ENCODE measurements at places on chromosomes 7 and 10.

DNA sequence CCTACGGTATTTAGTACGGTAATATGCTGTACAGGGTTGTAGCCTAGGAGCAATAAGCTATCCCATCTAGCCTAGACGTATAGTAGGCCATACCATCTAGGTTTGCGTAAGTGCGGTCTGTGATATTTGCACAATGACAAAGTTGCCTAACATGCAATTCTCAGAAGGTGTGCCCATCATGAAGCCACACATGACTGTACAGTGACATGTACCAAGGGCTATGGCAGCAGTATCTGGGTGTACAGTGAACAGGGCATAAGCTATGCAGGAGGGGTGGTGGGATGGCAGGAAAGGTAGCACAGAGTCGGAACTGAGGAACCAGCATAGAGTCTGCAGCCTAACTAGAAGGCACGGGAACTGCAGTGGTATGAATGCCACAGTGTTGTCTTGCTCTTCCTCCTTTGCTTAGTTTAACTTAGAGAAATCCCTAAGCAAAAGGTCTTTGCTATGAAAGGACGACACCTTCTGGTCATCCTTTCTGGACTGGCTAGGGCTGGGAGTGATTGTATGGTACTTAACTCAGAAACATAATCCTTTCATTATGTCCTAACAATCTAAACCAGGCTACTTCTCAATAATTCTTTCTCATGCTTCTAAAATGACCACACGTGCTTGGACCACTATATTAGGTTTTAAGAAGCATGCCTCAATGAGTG lies 93.5 kb downstream of the DYNC1I1 start:
- no peak for DNase-seq

DNA sequence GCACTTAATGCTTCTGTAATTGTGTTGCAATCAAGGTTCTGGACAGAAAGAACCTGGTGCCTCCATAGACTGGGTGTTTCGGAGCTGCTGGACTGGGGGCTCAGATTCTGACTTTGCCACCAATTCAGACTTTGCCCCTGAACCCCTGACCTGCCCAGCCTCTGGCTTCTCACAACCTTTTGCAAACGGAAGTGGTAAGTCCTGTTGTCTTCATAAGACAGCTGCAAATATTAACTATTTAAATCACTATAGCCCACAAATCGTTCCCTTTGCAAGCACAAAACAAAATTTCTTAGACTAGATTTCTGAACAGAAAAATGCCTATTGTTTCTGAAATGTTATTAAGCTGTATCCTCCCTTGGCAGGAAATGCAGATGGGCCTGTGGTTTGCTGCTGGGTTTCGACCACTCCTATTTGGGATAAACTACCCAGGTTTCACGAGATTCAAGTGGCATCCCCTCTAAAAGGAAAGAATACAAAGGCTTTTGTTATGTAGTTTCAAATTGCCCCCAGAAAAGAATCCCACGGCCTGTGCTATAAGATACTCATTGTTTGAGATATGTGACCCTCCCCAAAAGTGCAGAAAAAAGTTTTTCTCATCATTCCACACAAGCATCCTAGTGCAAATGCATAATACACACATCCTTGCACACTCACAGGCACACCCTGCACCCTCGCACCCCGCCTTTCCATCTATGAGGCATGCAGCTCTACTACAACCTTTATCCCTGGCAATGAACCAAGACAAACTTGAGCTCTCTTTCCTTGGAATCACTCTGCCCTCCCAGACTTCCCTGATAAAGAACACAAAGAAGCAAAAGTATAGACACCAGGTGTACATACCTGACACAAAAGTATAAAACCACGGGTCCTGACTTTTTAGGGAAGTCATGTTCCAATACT lies 209.1 kb downstream of the PRPF18 start:
- DNase-seq, result peak; percentile 22

GRCh38 chr10:68871731-68872342 lies 29.3 kb upstream of the DDX50 start:
- no peak for DNase-seq

DNA sequence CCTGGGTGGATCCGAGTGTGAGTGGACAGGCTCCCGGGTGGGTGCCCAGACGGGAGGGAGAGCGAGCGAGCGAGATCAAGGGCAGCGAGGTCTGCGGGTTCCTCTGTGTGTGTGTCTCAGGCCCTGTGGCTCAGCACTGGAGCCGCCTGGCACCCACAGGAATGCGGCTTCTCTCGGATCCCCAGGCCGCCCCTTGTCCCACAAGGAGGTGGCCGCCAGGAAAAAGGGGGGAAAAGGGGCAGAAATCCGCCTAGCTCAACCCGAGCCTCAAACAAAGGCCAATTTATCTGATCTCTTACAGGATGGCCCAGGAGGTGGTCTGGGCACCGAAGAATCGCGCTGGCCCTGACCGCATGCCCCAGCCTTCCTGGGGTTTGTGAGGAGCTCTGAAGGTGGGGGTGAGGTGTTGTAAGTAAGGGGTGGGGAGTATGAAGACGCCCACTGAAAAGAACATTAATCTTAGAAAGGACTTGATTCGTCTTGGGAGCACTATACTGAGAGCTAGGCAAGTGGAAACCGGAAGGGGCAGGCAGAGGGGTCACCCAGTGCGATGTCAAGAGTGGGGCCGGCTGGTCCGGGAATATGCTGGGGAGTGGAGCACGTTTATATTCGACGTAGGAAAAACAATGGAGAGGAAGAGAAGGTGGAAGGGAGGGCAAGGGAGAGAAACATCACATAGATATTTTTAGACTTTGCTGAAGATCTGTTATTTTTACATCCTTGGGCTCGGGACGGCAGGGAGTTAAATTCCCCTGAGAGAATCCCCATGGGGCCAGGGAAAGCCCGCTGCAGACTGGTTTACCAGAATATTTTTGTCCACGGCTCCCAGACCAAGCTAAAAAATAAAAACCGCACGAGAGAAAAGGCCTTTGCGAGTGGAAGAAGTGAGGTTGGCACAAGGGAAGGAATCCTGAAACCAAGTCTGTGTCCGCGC lies 7.2 kb downstream of the DLX5 start:
- DNase-seq, result no peak

DNA sequence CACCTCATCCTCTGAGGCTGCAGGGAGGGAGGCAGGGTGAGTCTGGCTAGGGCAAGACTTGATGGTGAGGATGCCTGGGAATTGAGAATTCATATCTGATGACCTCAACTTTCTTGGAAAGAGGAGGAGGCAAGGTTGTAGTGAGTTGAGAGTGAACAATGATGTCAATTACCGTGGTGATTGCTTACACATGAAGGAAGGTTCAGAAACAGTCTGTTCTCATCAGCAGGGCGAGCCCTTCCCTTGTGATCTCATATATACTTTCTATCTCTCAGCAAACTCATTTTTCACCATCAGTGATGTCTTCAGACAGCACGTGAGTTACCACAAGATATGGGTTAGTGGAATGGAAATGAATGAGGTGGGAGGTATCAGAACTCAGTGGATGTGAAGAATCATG lies 20.1 kb upstream of the COL13A1 start:
- DNase-seq, result no peak

GRCh38 chr7:90212149-90212495 lies 582 bp downstream of the STEAP2 start:
- no peak for DNase-seq

DNA sequence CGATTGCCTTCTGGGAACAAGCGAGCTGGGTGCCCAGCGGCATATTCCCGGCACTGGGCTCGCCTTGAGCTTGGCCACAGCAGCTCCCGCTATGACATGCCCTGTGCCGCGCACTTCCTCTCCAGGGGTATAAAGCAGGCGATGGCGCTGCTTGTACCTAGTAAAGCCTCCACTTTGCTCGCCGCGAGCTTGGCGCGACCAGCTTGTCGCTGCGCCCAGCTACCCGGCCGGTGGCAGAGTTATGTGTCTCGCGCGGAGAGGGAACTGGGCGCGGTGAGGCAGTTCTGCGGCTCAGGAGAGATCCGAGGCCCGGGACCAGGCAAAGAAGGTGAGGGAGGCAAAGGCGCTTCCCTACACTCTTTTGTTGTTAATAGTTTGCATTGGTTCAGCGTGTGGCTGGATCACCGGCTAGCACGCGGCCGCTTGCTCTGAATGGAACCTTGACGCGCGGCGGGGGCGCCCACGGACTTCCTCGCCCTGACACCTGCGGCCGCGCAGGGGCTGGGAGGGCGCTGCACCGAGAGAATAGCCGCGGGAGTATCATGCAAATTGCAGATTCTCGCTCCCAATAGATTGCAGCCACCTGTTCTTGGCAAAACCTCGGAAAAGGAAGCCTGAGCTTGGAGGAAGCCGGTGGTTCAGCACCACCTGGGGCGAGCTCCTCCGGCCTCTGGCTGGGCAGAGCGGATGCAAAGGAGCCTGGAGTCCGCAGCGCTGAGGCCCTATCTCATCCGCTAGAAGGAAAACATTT lies 3.0 kb upstream of the BUB3 start:
- DNase-seq, result no peak

All from CD8-positive, alpha-beta memory T cell (primary cell).